ENCODE measurements at places on chromosomes 3 and 15.

DNA sequence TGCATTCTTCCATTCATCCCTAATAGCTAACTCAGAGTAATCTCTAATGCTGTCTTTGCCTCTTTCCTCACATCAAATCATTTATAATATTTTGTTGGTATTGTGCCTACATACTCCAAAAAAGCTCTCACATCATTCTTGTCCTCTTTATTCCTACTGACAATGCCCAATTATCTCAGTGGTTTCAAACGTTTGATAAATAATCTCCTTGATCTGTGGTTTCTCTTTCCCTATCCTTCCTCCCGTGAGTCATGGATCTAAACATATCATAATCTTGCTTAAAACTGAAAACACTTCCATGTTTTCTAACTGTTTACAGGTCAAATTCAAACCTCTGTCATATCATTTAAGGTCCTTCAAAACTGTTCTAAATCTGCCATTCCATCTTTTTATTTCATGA is 115.1 kb downstream of the CNTN6 start:
- no peak for DNase-seq

- DNase-seq = no peak
Measured at GRCh38 chr3:31184261-31185061, 290.0 kb upstream of the GADL1 start.

DNA sequence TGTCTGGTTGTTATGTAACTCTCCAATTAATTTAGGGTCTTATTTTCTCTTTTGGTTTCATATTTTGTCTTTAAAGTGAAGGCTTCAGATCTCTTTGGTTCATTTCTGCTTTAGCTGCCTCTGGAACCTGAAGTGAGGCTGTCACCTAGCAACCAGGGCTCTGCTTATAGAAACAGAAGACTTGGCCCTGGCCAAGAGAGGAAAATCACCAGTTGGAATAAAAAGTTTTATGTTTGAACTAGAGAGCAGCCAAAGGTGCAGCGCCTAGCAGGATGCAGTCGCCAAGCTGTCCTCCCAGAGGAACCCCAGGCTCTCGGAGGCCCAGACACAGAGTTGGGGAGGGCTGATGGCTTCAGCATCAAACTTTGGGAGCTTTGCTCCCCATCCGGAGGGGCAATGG is 41.1 kb downstream of the LYZL4 start:
- DNase-seq = no peak

DNA sequence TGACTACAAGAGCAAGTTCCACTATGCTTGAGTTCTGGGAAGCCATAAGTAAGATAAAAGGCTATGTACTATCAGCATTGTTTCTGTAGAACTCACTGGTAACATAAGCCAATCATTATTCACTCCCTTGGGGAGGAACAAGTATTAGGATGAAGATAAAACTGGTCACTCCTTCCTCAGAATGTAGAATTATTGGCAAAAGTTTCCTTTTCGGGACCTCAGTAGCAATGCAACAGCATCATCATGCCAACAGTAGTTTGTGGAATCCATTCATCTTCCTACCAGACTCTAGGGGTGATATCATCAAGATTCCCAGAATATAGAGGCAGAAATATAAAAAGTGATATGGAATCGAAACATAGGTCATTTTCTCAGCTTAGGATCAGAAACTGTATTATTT is 209.5 kb downstream of the PLOD2 start:
- DNase-seq = no peak

DNA sequence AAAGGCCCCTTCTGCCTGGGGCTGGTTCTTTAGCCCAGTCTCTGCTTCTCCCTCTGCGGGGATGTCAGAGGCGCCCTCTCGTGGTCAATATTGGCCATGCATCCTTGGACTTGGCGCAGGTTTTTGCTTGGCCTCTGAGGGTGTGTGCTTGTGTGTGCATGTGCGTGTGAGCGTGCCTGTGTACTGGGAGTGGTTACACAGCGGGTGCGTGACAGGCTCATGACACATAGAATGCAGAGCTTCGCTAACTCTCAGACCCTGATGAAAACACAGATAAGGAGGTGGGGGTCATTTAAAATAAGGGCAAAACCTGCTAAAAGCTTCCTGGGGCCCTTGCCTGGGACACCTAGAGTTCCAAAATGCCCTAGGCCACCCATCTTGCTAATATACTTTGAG is 160.9 kb downstream of the SMAD6 start:
- DNase-seq = peak; percentile 62

GRCh38 chr15:84111575-84111974 is 124.0 kb upstream of the GOLGA6L4 start:
- DNase-seq = no peak

DNA sequence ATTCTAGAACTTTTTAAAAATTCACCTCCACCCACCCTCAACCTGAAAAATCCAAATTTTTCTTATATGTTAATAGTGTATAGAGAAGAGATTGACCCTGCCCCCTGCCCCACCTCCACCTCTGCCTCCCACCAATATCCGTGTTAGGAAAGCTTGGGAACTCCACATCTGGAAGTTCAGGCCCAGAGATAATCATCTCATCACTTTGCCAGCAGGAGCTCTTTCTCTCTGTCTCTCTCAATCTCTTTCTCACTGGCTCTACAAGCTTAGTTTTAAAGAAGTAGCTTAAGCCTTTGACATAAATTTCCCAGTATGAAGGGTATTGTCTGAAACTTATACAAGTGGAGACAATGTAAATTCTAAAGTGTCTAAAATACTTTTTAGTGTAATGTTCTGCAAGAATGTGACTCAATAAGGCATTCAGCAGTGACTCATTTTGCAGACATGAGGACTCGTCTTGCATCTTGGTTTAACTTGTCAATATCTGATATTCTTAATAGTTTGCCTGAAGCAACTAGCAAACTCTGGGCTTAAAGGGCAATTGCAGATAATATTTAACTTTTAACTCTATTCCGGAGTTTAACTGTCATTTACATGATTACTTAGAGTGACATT is 299.8 kb upstream of the EPHA3 start:
- DNase-seq = no peak

DNA sequence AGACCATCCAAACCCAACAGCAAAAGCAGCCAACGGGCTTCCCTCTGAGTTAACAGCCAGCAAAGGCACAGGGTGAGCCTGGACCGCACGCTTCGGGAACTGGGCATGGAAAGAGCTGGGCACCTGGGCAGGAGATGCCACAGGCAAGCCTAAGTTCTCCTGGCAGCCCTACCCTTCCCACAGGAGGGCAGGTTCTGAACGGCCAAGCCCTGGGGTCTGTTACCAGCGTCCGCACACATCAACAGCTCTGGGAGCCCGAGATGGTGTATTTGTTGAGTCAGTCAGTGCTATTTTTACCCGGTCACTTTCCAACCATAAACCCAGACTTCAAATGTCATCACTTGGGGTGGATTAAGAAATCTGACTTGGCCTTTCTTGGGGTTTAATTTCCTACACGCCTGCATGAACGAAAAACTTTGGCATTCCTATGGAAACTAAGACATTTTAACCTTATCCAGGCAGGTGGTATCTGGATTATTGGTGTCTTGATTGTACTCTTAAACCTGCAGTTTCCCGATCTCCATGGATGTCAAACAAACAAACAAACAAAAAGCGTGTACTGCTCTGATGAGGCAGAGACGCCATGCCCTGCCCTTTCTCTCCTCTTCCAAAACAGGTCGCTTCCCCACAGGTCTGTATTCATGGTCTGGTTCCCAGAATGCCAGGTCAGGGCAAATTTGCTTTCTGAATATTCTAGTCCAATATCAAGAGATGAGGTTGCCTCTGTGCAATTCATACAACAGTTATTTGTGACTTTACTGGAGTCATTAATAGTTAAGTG is 99.7 kb downstream of the XXYLT1 start:
- no peak for DNase-seq

- DNase-seq = no peak
Measured at GRCh38 chr3:69200384-69201068, 78.1 kb upstream of the LMOD3 start.

GRCh38 chr3:171149526-171150116 is 123.1 kb upstream of the SLC2A2 start:
- DNase-seq = no peak

DNA sequence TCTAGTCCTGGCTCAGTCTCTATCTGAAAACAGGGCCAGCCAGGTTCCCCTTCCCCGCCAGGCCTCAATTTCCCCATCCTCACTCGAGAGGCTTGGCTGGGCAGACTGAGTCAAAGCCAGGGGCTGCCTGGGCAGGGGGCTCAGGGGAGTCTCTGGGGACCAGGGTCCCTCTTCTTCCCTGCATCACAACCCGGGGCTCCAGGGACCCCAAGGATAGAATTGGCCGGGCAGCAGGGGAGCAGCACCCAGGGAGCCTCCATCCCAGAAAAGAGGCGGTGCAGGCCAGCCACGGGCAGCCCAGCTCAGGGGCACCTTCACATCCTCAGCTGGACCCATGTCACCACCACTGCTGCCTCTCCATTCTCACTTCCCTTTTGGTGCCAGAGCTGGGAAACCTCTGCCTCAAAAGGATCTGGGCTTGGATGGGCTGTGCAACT is 13.3 kb upstream of the PLXND1 start:
- no peak for DNase-seq

DNA sequence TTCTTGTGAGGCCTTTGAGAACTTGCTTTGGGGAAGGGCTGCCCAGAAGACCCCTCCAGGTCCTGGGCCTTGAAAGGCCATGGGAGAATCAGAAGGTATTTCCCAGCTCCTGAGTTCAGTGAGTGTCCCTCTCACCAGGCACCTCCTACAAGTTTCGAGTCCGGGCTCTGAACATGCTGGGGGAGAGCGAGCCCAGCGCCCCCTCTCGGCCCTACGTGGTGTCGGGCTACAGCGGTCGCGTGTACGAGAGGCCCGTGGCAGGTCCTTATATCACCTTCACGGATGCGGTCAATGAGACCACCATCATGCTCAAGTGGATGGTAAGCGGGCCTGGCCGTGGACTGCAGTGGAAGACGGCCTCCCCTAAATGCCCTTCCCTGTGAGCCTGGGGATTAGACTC is 68.3 kb downstream of the BOC start:
- no peak for DNase-seq

DNA sequence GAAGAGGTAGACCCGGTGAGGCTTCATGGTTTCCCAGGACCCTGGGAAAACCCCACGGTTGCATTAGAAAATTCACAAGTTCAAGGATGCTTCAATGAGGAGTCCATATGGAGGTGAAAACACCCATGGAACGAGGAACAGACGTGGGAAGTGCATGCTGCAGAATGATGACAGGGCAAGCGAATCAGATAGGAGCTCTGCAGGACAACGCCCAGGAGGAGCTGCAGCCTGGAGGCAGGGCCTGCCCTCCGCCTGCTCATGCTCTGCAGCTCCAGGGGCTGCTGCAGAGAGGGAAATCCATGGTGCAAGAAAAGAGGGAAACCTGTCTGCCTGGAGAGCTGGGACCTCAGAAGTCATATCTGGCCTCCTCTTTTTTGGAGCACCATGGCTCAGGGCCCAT is 61.5 kb downstream of the NUP210 start:
- no peak for DNase-seq

DNA sequence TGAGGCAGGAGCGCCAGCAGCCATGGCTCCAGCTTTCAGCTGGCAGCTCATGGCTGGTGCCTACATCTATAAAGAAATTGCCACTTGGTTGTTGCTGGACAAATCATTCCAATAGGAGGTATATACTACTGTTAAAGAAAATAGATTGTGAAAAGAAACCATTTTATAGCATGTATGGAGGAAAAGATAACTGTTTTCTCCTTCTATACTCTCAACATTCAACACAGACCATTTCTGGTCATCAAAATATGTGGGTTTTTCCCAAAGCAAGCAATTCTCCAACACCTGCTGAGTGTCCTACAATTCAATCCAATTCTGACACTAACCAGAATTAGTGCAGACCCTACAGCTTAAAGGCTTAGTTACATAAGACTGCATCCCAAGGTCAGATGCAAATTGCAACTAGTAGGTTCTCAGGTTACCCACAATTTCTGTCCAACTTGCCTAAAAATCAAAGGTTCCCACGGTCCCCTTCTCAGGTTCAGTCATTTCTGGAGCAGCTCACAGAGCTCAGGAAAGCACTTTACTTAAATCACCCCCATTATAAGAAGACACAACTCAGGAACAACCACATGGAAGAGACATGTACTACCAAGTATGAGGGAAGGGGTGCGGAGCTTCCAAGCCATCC is 42.4 kb upstream of the STRIT1 start:
- DNase-seq = no peak
